Naive thymus-derived CD4-positive, alpha-beta T cell (primary cell): ENCODE measurements at places on chromosomes 11 and 22.

GRCh38 chr11:6531267-6531752 lies 34.2 kb downstream of the DNHD1 start:
- peaks cover 5% of the 10 kb centered on the region for H3K4me1 ChIP-seq
- DNase-seq: peak; percentile 26
- H3K4me3 ChIP-seq: no peak overlapping the region
- H3K27me3 ChIP-seq: no peaks in the 10 kb centered on the region

- DNase-seq: no peak
- H3K4me1 ChIP-seq: no peaks in the 10 kb centered on the region
- no peaks in the 10 kb centered on the region for H3K27me3 ChIP-seq
- no peak overlapping the region for H3K27ac ChIP-seq
- no peaks in the 10 kb centered on the region for H3K36me3 ChIP-seq
- no peak overlapping the region for H3K4me3 ChIP-seq
These were observed 71.0 kb upstream of the KCNQ1OT1 start for GRCh38 chr11:2770761-2771301.

DNA sequence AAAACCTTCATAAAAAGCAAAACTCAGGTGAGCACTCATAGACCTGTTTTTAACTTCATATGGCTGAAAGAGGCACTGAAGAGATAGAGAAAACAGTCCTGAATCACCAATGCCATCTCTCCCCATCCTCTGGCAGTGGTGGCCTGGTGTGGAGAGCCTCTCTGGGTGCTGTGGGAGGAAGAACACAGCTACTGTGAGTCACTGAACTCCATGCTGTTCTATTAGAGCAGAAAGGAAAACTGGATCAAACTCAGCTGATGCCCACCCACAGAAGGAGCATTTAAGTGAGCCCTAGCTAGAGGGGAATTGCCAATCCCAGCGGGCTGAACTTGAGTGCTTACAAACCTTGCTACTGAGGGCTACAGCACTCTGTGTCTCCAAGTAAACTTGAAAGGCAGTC lies 115.3 kb upstream of the SESN3 start:
- no peaks in the 10 kb centered on the region for H3K36me3 ChIP-seq
- no peaks in the 10 kb centered on the region for H3K4me1 ChIP-seq
- no peaks in the 10 kb centered on the region for H3K27me3 ChIP-seq
- no peak for DNase-seq

- no peak for DNase-seq
- H3K4me3 ChIP-seq: no peak overlapping the region
- no peaks in the 10 kb centered on the region for H3K4me1 ChIP-seq
- no peaks in the 10 kb centered on the region for H3K36me3 ChIP-seq
- no peaks in the 10 kb centered on the region for H3K27me3 ChIP-seq
- no peak overlapping the region for H3K27ac ChIP-seq
These were observed 346.0 kb upstream of the C11orf87 start for GRCh38 chr11:109075976-109076375.

DNA sequence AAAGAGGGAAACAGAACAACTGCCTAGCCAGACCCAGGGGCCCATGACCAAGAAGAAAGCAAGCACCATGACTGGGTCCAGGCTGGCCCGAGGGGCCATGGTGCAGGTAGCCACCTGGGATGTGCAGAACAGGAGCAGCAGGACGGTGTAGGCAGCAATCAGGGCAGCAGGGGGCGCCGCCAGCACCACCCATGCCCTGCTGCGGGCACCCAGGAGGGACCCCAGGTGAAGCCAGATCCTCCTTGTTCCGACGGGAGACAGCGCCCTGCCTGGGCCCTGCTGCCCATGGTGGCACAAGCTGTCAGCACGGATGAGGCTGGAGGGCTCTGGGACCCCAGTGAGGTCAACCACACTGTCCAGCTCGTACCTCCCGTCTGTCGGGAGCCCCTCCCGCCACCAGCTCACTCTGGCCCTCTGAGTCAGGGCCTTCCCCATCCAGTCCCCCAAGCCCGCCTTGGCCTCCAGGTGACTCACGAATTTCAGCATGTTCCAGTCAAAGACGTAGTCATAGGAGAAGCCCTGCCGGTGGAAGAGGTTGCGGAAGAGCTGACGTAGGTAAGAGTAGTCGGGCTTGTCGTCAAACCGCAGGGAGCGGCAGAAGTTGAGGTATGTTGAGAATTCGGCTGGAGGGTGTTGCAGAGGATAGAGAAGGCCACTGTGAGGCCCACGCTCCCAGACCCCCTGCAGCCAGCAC lies 18.8 kb downstream of the CSNK1E start:
- no peak for DNase-seq
- no peak overlapping the region for H3K27ac ChIP-seq
- no peaks in the 10 kb centered on the region for H3K27me3 ChIP-seq
- no peaks in the 10 kb centered on the region for H3K4me1 ChIP-seq

DNA sequence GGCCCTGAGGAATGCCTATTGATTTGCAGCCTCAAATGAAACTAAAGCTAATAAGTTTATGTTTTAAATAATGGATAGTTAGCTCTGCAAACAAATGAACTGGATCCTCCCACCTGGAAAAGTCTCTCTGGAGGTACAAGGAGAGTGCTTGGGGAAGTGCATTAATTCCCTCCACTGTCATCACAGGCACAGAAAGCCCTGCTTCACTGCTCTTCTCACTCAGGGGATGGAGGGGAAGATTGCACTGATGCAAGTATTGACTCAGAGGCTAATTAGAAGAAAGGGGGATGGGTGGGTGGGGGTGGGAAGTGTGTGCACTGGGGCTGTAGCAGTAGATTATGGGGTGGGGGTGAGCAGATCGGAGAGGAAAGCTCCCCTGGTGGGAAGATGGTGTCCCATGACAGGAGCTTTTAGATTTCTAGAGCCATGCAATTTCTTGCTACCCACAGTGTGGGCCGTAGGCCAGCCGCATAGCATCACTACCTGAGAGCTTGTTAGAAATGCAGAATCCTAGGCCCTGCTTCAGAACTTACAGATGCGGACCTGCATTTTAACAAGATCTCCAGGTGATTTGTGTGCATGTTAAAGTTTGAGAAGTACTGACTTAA lies 163.9 kb downstream of the HIPK3 start:
- no peak overlapping the region for H3K4me3 ChIP-seq
- no peaks in the 10 kb centered on the region for H3K36me3 ChIP-seq
- no peaks in the 10 kb centered on the region for H3K4me1 ChIP-seq
- no peaks in the 10 kb centered on the region for H3K27me3 ChIP-seq

- H3K36me3 ChIP-seq: no peaks in the 10 kb centered on the region
- H3K27ac ChIP-seq: no peak overlapping the region
- H3K4me1 ChIP-seq: no peaks in the 10 kb centered on the region
- DNase-seq: no peak
These were observed 28.8 kb upstream of the PPFIA1 start for GRCh38 chr11:70241709-70242108.

DNA sequence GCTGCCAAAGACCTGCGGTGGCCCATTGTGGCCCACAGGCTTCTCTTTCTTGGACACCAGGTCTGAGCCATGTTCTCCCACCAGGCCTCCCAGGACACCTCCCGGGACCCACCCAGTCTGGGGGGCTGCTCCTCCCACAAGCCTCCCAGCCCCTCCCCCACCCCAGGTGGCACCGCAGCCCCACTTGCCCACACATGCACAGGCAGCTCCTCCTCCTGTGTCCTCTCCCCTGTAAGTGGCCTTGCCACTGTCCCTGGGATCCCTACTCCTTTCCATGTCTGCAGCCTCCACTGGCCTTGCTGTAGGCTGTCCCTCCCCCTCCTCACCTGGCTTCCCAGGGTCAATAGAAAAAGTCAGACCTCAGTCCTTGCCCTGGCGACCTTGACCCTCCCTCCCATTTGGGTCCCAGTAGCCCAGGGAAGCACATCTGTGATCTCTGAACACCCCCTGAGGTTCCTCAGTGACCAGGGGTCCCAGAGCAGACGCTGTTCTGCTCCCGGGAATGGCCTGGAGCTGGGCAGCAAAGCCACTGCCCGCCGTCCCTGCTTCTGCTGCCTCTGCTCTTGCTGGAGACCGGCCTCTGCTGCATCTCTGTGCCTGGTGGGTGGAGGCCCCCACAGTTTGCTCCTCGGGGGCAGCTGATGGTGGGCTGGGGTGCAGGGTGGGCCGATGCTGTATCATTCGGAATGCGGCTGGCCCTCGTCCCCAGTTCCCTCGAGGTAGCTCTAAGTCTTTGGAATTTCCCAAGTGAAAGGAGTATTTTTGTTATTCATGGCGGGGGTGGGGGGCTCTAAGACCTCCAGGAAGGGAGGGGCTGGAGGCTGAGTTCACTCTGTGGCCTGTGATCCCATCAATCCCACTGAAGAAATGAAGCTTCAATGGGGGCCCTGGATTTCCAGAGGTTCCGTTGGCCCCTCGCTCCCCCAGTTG lies 43.6 kb downstream of the ARHGAP8 start:
- no peaks in the 10 kb centered on the region for H3K27me3 ChIP-seq
- H3K36me3 ChIP-seq: no peaks in the 10 kb centered on the region
- H3K4me1 ChIP-seq: no peaks in the 10 kb centered on the region
- H3K4me3 ChIP-seq: no peak overlapping the region

- H3K36me3 ChIP-seq: no peaks in the 10 kb centered on the region
- H3K27me3 ChIP-seq: no peaks in the 10 kb centered on the region
- no peaks in the 10 kb centered on the region for H3K4me1 ChIP-seq
- no peak overlapping the region for H3K4me3 ChIP-seq
- H3K27ac ChIP-seq: no peak overlapping the region
- no peak for DNase-seq
These were observed 679.1 kb downstream of the DLG2 start for GRCh38 chr11:84947970-84948580.

- no peak overlapping the region for H3K27ac ChIP-seq
- no peak overlapping the region for H3K4me3 ChIP-seq
- H3K27me3 ChIP-seq: no peaks in the 10 kb centered on the region
- DNase-seq: no peak
These were observed 23.5 kb downstream of the PITPNB start for GRCh38 chr22:27895600-27895999.

DNA sequence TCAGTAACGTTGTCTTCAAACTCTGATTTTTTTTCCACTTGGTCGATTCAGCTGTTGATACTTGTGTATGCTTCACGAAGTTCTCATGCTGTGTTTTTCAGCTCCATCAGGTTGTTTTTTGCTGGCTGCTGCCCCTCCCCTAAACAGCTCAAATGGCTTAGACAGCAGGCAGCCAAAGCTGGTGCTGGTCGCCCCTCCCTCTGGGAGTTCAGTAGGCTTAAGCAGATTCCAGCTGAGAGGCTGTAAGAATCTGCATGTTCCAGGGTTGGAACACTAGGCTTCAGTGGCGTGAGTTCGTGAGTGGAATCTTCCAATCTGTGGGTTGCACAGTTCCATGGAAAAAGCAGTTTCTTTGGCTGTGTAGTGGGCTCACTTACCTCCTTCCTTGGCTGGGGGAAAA lies 10.3 kb upstream of the FIBIN start:
- DNase-seq: no peak
- H3K27me3 ChIP-seq: no peaks in the 10 kb centered on the region
- H3K27ac ChIP-seq: no peak overlapping the region
- no peaks in the 10 kb centered on the region for H3K4me1 ChIP-seq

- no peaks in the 10 kb centered on the region for H3K36me3 ChIP-seq
- H3K27me3 ChIP-seq: no peaks in the 10 kb centered on the region
- H3K4me1 ChIP-seq: peaks cover 4% of the 10 kb centered on the region
- no peak overlapping the region for H3K4me3 ChIP-seq
- DNase-seq: no peak
These were observed 46.1 kb upstream of the OR4B1 start for GRCh38 chr11:48170241-48171233.

DNA sequence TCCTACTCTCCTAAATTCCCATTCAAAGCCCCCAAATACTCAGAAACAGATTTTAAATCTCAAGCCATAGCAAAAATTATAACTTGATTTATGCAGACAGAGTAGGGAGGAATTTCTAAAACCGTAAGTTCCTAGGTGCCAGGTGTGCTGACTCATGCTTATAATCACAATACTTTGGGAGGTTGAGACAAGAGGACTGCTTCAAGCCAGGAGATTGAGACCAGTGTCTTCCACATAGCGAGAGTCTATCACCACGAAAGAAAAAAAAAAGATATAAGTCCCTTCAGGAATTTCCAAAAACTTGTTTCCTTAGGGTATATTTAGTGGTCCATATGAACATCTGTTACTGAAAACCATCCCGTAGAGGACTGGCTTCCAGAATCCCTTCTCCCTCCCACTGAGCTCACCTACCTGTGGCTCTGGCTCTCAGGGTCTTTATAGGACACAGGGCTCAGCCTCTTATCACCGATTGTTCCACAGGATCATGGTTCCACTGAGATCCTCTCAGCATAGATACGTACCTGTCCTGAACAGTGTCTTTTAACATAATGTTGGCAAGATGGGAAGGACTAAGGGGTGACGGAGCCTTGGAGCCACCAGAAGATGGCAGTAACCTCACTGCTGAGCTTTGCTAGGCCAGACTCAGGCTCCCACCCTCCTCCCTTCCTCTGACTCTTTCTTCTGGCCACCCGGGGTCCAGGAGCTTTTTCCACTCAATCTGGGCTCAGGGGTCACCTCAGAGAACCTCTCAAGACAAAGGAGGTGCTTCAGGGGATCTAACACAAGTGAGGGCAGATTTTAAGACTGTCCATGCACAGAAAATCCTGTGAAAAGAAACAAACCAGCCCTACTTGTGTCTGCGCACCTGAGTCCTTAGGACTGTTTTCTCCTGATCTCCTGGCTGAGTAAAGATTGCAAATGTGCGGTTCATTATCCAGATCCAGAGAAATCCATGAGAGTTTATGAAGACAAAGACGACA lies 117.5 kb upstream of the TOP3B start:
- DNase-seq: no peak
- H3K36me3 ChIP-seq: no peaks in the 10 kb centered on the region
- no peak overlapping the region for H3K27ac ChIP-seq
- H3K4me3 ChIP-seq: no peak overlapping the region
- H3K27me3 ChIP-seq: no peaks in the 10 kb centered on the region
- H3K4me1 ChIP-seq: no peaks in the 10 kb centered on the region

- H3K27me3 ChIP-seq: no peaks in the 10 kb centered on the region
- no peaks in the 10 kb centered on the region for H3K36me3 ChIP-seq
These were observed 23.6 kb upstream of the MYRF start for GRCh38 chr11:61728940-61729219.

GRCh38 chr22:47065756-47066615 lies 303.5 kb downstream of the TBC1D22A start:
- H3K36me3 ChIP-seq: peaks cover 26% of the 10 kb centered on the region
- H3K4me3 ChIP-seq: no peak overlapping the region
- peaks cover 5% of the 10 kb centered on the region for H3K4me1 ChIP-seq
- DNase-seq: no peak

DNA sequence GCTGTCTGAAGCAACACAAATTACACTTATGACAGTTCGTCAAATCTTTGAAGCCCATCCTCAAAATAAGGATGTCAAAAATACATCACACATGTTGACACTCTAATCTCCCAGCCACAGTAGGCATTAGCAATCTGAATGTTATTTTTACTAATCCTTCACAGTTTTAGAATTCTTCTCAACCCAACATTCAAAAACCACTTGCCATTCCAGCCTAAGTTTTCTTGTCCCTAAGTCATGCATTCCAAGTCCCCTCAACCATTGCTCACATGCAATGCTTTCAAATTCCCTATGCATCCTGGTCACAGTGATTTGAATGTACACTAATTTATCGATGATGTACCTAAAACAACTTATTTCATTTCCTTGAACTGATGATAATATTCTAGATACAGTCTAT lies 7.5 kb downstream of the BDNF start:
- no peak overlapping the region for H3K27ac ChIP-seq
- DNase-seq: no peak
- no peaks in the 10 kb centered on the region for H3K4me1 ChIP-seq
- H3K4me3 ChIP-seq: no peak overlapping the region
- peaks cover 6% of the 10 kb centered on the region for H3K27me3 ChIP-seq
